ENCODE measurements at places on chromosomes 4 and X.
A peak's percentile ranks its signal among the peaks of the same experiment; 100 is the strongest.

GRCh38 chrX:131861088-131861787, 161.9 kb upstream of the STK26 start:
- no peak for DNase-seq

GRCh38 chr4:187103351-187103750, 379.7 kb upstream of the FAT1 start:
- no peak for DNase-seq

DNA sequence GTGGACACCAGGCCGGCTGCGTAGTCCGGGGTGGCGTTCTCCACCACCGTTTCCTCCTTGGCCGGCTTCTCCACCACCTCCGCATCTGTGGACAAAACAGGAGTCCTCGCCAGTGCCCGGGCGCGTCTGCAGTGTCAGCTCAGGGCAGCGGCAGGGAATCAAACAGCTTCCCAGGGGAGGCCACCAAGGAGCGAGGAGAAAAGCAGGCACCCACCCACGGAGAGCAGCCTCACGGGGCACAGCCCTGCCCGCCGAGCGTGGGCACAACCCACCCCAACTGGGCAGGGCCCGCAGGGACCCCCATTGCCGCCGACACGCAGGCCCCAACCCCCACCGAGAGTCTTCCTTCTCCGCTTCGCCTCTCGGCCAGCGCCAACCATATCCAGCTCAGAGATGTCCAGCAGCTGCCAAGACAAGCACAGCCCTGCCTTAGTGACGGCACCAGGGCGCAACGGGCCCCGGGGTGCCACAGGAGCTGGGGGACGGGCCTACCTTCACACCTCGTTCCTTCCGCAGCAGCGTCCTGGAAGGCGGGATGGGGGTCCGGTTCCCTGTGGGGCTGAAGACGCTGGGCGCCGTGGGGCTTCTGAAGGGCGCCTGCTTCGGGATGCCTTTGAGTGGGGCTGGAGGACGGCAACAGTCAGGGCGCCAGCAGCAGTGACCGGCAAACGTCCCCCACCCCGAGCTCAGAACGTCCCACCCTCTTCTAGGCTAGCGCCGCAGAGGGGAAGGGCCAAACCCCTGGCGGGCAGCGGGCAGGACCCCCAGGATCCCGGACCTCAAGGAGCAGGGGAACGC, 22.8 kb downstream of the NELFA start:
- no peak for DNase-seq

- DNase-seq: no peak
Observed at GRCh38 chrX:154307202-154307601, 11.6 kb downstream of the TKTL1 start.

- DNase-seq: peak; percentile 52
Observed at GRCh38 chrX:48573690-48574269, 504 bp upstream of the RBM3 start.

- no peak for DNase-seq
Observed at GRCh38 chr4:116520886-116521285, 564.5 kb downstream of the TRAM1L1 start.

- DNase-seq: no peak
Observed at GRCh38 chrX:48890934-48891401, 6.6 kb downstream of the TIMM17B start.

DNA sequence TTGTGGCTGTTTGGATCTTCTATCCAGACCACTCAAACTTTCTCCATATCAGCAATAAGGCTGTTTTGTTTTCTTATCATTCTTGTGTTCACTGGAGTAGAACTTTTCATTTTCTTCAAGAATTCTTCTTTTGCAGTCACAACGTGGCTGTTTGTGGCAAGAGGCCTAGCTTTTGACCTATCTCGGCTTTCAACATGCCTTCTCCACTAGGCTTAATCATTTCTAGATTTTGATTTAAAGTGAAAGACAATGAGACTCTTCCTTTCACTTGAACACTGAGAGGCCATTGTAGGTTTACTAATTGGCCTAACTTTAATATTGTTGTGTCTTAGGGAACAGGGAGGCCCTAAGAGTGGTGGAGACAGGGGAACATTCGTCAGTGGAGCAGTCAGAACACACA, 19.1 kb downstream of the FGF2 start:
- DNase-seq: peak; percentile 54

GRCh38 chr4:84852081-84852480, 114.4 kb downstream of the WDFY3 start:
- DNase-seq: peak; percentile 16
